Jurkat, Clone E6-1 (cell line): ENCODE measurements at places on chromosomes 11 and 22.
A peak's percentile ranks its signal among the peaks of the same experiment; 100 is the strongest.

GRCh38 chr11:122954455-122954854, 27.2 kb downstream of the BSX start:
- DNase-seq = no peak

GRCh38 chr11:76380159-76380976, 564 bp downstream of the THAP12 start:
- DNase-seq = peak; percentile 25

DNA sequence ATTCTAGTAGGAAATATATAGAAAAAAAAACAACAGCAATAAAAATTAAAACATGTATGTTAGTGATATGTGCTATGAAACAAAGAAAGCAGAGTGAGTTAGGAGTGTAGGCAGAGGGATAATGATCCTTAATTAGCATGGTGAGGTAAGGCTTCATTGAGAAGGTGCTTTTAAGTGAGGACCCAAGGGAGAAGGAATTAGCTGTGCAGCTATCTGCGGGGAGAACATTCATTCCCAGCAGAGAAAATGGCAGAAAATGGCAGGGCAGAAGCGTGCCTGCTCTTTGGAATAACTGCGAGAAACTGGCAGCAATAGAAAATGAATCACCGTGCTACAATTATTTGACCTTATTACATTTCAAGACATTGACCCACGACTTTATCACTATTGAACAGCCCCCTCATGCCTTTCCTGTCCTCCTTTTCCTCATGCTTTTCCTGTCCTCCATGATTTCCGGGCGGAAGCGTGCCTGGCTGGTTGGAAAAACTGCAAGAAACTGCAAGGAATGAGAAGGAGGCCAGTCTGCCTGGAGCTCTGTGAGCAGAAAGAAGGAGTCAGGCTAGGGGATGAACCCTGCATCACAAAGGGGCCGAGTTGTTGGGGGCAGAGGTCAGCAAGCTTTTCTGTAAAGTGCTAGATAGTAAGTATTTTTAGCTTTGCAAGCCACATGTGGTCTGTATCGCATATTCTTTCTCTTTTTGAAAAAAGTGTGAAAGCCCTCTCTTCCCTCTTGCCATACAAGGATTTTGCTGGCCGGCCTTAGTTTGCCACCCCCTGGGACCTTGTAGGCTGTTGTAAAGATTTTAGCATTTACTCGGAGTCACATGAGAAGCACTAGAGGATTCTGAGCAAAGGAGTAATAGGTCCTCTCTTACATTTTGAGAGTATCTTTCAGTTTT, 37.1 kb upstream of the SWAP70 start:
- DNase-seq = no peak

GRCh38 chr22:21009638-21010425, 5.1 kb upstream of the P2RX6 start:
- DNase-seq = peak; percentile 42

GRCh38 chr11:44305470-44306051, 4.4 kb downstream of the ALX4 start:
- DNase-seq = no peak

GRCh38 chr11:47332791-47333525, 19.5 kb downstream of the MYBPC3 start:
- no peak for DNase-seq

DNA sequence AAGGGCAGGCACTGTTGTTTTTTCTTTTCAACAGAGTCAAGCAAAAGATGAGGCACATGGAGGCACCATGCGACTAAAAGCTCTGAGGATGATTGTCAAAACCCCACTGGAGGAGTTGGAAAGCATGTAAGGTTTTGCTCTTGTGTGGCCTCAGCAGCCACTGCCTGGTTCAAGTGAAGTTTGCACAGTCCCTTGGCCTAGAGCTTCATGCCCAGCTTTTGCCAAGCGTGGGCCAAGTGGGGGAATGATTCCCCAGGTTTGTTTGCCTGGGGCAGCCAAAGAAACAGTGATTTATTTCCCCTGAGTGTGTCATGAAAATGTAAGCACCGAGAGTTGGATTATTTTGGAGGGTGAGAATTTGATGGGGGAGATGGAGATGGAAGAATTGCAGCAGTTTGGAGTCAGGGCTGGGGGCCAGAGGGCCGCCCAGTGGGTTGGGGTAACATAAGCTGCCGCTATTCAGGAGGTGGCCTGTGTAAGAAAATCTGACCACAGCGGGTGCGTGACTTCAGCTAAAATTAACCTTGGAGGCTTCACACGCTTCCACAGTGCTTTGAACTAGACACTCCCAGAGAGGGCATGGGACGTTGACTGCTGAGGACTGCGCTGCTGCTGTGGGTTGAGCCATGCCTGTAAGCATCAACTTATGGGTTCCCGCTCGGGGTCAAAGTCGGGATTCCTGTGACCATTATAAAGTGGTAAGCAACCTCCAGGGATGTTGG, 100.7 kb downstream of the NAV2 start:
- no peak for DNase-seq

- DNase-seq = no peak
Measured at GRCh38 chr22:39444247-39444800, 12.5 kb upstream of the MGAT3 start.

DNA sequence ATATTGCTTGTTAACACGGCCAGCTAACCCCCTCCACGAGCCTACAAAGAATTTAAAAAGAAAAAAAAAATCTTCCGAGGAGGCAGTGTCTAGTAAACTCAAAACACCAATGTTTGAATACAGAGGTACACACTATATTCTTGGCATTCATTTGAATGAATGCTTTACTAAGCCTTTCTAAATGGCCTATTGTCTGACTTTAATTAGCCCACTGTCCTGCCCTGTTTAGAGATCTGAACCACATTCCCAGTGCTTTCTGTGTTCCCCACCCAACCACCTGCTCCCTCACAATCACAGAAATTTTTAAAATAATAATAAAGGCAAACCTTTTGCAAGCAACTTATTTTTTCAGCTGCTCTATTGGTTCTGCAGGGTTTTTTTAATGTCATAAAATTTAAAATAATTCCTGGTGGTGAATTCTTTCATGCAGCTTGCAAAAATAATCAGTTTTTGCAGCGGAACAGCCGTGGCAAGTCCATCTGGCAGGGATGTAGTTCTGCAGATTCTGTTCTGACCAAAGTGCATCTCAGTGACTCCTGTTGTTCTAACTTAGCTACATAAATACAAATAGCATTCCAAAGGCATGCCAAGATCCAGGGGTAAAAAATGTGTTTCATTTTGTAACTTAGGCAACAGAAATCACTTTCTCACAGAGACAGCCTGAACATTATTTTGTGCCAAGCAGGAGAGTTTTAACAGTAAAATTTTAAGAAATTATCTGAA, 23.8 kb downstream of the POU2AF2 start:
- no peak for DNase-seq
